ENCODE measurements at places on chromosomes 4 and X. TPM values are rescaled to one million over a fixed set of nuclear protein-coding genes. Genes with fewer than 3 reads are reported as not detected.

The TBC1D8B gene
- total RNA-seq: 10.4 TPM

The MAGEA2B gene
- not detected for total RNA-seq

The FAM133A gene
- not detected for total RNA-seq

The RNF212 gene
- total RNA-seq: 0.36 TPM

The ACE2 gene
- not detected for total RNA-seq

The ZNF185 gene
- total RNA-seq: 29.1 TPM

The SHROOM2 gene
- 14.1 TPM for total RNA-seq

The EDA gene
- total RNA-seq: 2.8 TPM

The HTN1 gene
- not detected for total RNA-seq

The PCYT1B gene
- not detected for total RNA-seq

The DRP2 gene
- total RNA-seq: 0.80 TPM

The DCAF12L1 gene
- 2.2 TPM for total RNA-seq

The ATRX gene
- 125 TPM for total RNA-seq

The USP46 gene
- 22.7 TPM for total RNA-seq

The RBM41 gene
- 21.0 TPM for total RNA-seq

The NIPAL1 gene
- 0.80 TPM for total RNA-seq

The SYTL5 gene
- not detected for total RNA-seq

The STK32B gene
- 21.3 TPM for total RNA-seq

The NEUROG2 gene
- not detected for total RNA-seq

The DCAF4L1 gene
- total RNA-seq: 0.13 TPM

The REELD1 gene
- total RNA-seq: not detected

The SCD5 gene
- total RNA-seq: 55.7 TPM

The FSTL5 gene
- 0.07 TPM for total RNA-seq

The DCAF8L2 gene
- total RNA-seq: 0.07 TPM

The ARMCX2 gene
- 47.0 TPM for total RNA-seq

All from thoracic aorta endothelial cell (primary cell).